ENCODE measurements at places on chromosomes 7 and 10. TPM values are rescaled to one million over a fixed set of nuclear protein-coding genes. Genes with fewer than 3 reads are reported as not detected.

DNA sequence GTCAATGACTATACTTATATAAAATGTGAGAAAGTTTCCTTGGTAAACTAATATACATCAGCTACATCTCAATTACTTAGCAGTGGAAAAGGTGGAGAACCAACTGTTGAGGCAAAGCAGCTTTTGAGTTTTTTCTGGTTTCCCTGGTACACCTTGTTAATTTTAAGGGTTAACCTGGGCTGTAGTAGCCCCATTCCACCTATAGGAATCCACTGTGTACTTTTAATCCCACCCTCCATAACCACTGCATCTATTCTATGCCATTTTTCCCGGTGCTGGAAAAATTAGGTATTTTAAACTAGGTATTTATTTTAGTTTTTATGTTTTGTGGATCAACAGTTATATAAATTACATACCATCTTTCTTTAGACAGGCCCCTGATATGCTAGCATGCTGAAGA, 42.4 kb downstream of the NRBF2 start:
- DNase-seq: no peak

GRCh38 chr7:84547331-84547730, 352.7 kb upstream of the SEMA3A start:
- DNase-seq: no peak

- DNase-seq: peak; percentile 65
Observed at GRCh38 chr7:140621401-140622021, 19.1 kb downstream of the DENND2A start.

- no peak for DNase-seq
Observed at GRCh38 chr10:70762441-70763175, 22.6 kb downstream of the TBATA start.

DNA sequence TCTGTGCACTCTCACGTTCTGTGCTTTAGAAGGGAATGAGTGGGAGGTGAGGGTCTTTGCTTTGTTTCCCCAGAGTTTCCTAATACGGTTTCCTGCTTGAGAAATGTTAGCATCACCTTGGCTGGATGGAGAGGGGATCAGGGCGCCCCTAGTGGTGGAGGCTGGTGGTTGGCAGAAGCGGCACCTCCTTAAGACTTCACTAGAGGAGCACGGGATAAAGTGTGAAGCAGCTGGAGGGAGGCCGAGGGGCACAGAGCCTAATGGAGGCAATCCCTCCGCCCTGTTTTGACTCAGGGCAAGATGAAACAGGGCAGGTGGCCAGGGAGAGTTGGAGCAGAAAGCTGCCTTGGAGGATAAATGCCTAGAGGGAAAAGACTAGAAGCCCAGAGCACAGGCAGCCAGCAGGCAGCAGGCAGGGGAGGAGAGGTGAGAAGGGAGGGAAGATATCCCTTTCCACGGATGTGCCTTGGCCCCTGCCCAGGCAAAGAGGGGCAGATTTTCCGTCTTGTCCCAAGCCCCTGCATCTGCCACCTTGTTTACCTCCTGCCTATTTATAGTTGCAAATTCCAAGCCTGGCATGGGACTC, 56.0 kb upstream of the BTRC start:
- no peak for DNase-seq

The AKR1C3 gene
- total RNA-seq: 1,870 TPM

- peak; percentile 94 for DNase-seq
Observed at GRCh38 chr10:11684717-11685645, 57.2 kb upstream of the ECHDC3 start.

The EFCAB10 gene
- total RNA-seq: not detected

GRCh38 chr7:130884437-130885417, 150.7 kb upstream of the KLF14 start:
- no peak for DNase-seq

The MKX gene
- total RNA-seq: not detected

DNA sequence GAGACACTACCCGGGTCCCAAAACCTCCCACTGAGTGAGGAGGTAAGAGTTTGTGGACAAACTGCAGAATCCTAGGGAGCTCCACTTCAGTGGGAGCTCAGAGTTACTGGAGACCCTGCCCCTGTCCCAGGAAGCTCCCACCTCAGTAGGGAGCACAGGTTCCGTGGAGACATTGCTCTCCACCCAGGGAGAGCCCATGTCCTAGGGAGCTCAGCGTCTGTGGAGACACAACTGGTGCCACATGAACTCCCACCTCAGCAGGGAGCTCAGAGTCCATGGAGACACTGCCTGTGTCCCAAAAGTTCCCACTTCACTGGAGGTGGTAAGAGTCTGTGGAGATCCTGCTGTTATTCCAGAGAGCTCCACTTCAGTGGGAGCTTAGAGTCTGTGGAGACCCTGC, 6.3 kb downstream of the MYO1G start:
- no peak for DNase-seq

- no peak for DNase-seq
Observed at GRCh38 chr10:88833156-88833555, 18.5 kb downstream of the ANKRD22 start.

The HOXA5 gene
- 0.63 TPM for total RNA-seq

GRCh38 chr7:149321978-149322541, 60.1 kb downstream of the ZNF783 start:
- no peak for DNase-seq

DNA sequence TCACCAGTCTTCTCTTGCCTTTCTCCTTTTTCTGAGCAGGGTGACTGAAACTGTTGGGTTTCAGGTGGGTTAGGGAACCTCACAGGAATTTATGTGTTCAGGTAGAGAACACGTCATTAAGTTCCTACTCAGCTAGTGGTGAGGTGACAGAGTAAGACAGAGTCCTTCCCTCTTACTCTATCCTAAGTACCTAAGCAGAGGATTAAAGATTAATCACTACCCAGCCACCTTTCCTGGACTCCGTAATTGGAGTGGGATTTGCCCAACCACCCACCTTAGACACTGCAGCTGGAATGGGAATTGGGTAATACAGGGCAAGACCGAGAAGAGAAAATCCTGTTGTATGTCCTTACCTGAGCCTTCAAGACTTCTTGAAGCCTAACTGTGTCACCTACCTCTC, 158.1 kb downstream of the LRRC4 start:
- no peak for DNase-seq

- no peak for DNase-seq
Observed at GRCh38 chr10:47225219-47225927, 74.6 kb upstream of the GDF10 start.

The TMEM140 gene
- 0.25 TPM for total RNA-seq

DNA sequence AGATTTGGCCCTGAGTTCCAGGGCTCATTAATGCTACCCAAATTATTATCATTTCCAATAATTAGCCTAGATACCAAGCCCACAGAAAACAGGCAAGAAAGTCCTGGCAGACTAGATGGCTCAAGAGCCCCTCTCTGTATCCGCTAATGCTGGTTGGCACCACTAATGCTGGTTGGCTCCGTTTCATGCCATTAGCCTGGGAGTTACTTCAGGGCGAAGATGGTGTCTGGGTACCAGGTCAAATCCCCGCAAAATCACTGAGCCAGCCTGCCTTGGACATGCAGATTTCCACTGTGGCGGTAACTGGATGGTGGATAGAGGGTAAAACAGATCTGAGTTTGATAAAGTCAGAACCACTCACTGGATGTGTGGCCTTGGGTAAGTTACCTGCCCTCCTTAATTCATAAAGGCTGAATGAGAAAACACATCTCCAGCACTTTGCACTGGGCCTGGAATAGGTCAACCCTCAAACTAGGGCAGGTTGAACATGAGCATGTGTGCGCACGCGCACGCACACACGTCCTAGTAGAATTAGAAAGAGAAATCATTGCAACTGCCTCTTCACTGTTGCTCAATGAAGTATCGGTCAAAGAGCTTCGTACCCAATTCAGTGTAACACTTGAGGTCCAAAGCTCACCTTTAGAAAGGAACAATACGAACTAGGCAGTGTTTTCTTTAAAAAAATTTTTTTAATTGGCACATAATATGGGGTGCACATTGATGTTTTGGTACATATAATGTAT, 91.5 kb downstream of the PRPF18 start:
- DNase-seq: no peak

All from PC-9 (cell line).